ENCODE measurements at places on chromosomes 4 and X. TPM values are rescaled to one million over a fixed set of nuclear protein-coding genes. Genes with fewer than 3 reads are reported as not detected.

The ARFIP1 gene
- 54.9 TPM for total RNA-seq

The KIF4A gene
- 0.15 TPM for total RNA-seq

The SLC4A4 gene
- 1.4 TPM for total RNA-seq

The TCEAL5 gene
- total RNA-seq: 0.88 TPM

The TMA16 gene
- 28.2 TPM for total RNA-seq

The PLXNB3 gene
- 17.9 TPM for total RNA-seq

The F8A2 gene
- not detected for total RNA-seq

The CORIN gene
- 6.4 TPM for total RNA-seq

The PCSK1N gene
- 2.2 TPM for total RNA-seq

The SGMS2 gene
- 47.2 TPM for total RNA-seq

The XKRX gene
- total RNA-seq: 0.16 TPM

The ASB9 gene
- total RNA-seq: 1.0 TPM

- no peak overlapping the region for H3K4me3 ChIP-seq
- no peak overlapping the region for H3K27ac ChIP-seq
- no peak for DNase-seq
- H3K27me3 ChIP-seq: no peaks in the 10 kb centered on the region
- no peaks in the 10 kb centered on the region for H3K4me1 ChIP-seq
- no peaks in the 10 kb centered on the region for H3K36me3 ChIP-seq
Observed at GRCh38 chr4:120963449-120963848, 40.9 kb upstream of the PRDM5 start.

DNA sequence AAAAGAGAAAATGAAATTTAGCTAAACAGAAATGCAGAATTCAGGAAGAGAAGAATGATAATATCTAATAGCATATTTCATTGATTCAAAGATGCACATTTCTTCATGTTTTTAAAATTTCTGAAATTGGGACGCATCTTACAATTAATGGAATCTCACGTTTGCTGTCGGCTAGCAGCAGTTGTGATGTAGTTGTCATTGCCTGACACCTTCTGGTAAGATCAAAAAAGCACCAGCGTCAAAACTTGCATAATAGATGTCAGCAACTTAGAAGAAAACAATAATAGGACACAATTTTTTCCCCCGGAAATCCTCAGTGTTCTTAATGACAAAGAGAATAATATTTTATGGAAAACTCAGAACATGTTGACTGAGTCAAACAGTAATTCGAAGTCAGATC lies 29.8 kb upstream of the SLC7A3 start:
- no peaks in the 10 kb centered on the region for H3K27me3 ChIP-seq
- no peaks in the 10 kb centered on the region for H3K4me1 ChIP-seq
- no peak for DNase-seq
- H3K4me3 ChIP-seq: no peak overlapping the region
- no peak overlapping the region for H3K27ac ChIP-seq

DNA sequence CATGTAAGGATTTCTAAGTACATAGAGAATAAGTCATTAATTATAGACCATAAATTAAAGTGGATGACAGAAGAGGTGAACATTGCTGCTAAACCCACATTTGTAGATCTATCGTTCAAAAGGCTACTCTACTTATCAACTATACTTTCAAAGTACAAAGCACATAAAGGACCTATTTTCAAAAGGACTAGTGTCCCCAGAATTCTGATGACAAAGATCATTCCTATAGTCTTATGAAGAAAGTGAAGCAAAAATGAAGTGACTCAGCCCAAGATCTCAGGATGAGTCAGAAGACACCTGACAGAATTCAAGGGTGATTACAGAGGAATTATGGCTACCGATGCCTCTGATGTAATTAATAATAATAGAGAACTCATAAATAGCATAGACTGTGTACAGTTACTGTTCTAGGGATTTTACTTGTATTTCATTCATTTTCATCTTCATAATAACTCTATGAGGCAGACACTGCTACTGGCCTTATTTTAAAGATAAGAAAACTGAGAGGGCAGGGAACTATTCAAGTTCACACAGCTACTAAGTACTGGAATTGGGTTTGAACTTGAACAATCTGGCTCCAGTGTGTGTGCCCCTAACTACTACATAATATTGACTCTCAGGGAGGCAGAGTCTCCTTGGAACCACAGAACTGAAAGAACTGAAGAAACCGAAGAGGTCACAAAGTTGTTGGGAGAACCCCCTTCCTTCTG lies 17.1 kb downstream of the USP46 start:
- H3K27me3 ChIP-seq: no peaks in the 10 kb centered on the region
- H3K4me3 ChIP-seq: no peak overlapping the region
- no peak for DNase-seq
- no peaks in the 10 kb centered on the region for H3K4me1 ChIP-seq
- no peaks in the 10 kb centered on the region for H3K36me3 ChIP-seq
- peak overlapping the region; percentile 42 for H3K27ac ChIP-seq

- DNase-seq: no peak
- no peak overlapping the region for H3K4me3 ChIP-seq
- no peaks in the 10 kb centered on the region for H3K4me1 ChIP-seq
- no peaks in the 10 kb centered on the region for H3K36me3 ChIP-seq
Observed at GRCh38 chr4:109079731-109080130, 222.7 kb downstream of the COL25A1 start.

DNA sequence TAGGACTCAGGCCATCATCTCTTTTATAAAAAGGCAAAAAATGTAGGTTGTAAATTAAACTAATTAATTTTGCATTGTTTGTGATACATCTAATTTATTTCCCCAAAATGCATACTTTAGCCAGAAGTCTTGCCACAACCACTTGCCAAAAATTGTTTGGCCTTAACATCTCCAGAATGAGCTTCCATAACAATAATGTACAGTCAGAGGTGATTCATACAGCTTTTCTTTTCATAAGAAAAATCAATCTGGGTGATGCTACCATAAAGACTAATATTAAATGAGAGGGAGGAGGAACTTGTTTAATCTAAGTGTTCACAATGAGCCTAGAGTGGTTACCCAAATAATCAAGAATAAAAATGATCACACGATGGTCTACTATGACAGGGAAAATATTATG lies 59.3 kb downstream of the AMMECR1 start:
- H3K4me1 ChIP-seq: no peaks in the 10 kb centered on the region
- peaks cover 16% of the 10 kb centered on the region for H3K27me3 ChIP-seq
- no peaks in the 10 kb centered on the region for H3K36me3 ChIP-seq

DNA sequence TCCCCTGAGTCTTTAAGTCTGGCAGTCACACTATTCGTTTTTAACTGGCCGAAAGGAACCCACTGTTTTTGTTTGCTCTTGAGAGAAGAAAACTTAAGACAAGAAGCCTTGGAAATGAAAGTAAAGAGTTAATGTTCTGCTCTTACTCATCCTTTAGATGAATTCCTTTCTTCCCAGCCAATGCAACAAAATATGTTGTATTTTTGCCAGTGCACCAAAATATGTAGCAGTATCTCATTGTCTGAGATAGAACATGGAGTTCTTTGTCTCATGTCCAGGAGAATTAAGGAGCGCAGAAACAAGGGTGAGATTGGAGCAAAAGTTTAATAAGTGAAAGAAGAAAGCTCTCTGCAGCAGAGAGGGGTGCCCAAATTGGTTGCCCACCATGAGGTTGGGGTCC lies 12.2 kb downstream of the TENT5D start:
- no peaks in the 10 kb centered on the region for H3K36me3 ChIP-seq
- no peak overlapping the region for H3K27ac ChIP-seq
- no peak overlapping the region for H3K4me3 ChIP-seq
- DNase-seq: no peak

GRCh38 chr4:102503831-102504786 lies 3.0 kb downstream of the NFKB1 start:
- H3K4me1 ChIP-seq: no peaks in the 10 kb centered on the region
- H3K27ac ChIP-seq: peak overlapping the region; percentile 97
- DNase-seq: no peak
- no peak overlapping the region for H3K4me3 ChIP-seq
- H3K27me3 ChIP-seq: no peaks in the 10 kb centered on the region
- no peaks in the 10 kb centered on the region for H3K36me3 ChIP-seq

- H3K4me3 ChIP-seq: no peak overlapping the region
- H3K27ac ChIP-seq: no peak overlapping the region
- no peaks in the 10 kb centered on the region for H3K4me1 ChIP-seq
- DNase-seq: no peak
Observed at GRCh38 chr4:7716010-7716721, 223.5 kb downstream of the AFAP1 start.

DNA sequence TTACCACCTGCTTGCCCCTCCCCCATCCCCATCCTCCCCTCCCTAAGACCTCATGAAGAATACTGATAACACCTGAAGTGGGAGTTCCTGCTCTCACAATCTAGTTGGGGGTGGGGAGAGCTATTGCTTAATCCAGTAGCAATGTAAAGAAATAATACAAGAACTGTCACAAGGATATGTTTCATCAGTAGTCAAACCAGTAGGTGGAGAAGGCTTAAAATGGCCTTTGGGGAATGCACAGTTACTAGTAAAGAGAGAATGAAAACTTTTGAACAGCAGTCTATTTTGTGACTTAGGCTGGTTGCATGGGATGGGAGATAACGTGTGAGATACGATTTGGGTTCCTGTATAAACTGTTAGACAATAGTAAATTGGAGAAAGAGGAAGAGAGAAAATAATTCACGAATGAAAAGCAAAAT lies 6.0 kb downstream of the GALNT7 start:
- H3K27me3 ChIP-seq: no peaks in the 10 kb centered on the region
- no peak overlapping the region for H3K4me3 ChIP-seq
- DNase-seq: no peak
- H3K27ac ChIP-seq: no peak overlapping the region
- no peaks in the 10 kb centered on the region for H3K36me3 ChIP-seq

- no peak overlapping the region for H3K27ac ChIP-seq
- H3K4me1 ChIP-seq: no peaks in the 10 kb centered on the region
- H3K36me3 ChIP-seq: no peaks in the 10 kb centered on the region
Observed at GRCh38 chrX:150512461-150512901, 55.9 kb upstream of the MTM1 start.

DNA sequence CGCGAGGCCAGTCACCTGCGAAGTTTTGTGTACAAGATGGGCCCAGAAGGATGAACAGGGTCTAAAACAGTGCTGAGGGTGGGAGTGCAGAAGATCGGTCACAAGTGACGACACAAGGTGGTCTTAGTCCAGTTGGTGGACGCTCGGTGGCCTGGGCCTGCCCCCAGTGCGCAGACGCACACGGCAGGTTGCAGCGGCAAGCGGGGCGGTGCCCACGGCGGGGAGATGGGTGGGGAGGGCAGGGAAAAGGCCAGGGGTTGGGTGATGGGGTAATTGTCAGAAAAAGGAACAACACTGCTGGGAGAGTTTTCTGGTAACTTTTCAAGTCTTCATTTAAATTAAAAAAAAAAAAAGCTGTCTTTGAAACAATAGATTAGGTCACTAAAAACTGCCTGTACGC lies 1.0 kb upstream of the PRDX4 start:
- peaks cover 17% of the 10 kb centered on the region for H3K27me3 ChIP-seq
- no peak for DNase-seq
- H3K4me3 ChIP-seq: no peak overlapping the region

DNA sequence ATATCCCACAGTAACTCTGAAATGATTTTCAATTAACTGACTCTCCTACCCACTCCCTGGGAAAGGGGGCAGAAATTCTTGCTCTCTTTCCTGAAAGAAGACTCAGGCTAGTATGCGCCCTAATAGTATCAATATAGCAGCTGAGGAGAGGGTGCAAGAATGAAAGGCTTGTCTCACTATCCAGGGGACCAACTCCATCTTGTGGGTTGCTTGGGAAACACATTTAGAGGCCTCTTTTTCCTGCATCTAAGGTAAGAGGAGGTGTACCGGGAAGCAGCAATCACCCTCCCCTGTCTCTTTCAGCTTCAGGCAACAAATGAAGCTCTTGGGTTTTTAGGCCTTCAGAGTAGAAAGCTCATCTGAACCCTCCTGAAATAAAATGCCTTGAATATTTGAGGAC lies 11.3 kb downstream of the TMEM255A start:
- no peaks in the 10 kb centered on the region for H3K27me3 ChIP-seq
- DNase-seq: no peak
- no peaks in the 10 kb centered on the region for H3K4me1 ChIP-seq
- no peak overlapping the region for H3K4me3 ChIP-seq
- no peaks in the 10 kb centered on the region for H3K36me3 ChIP-seq
- H3K27ac ChIP-seq: no peak overlapping the region

- H3K36me3 ChIP-seq: no peaks in the 10 kb centered on the region
- H3K27ac ChIP-seq: no peak overlapping the region
- no peaks in the 10 kb centered on the region for H3K27me3 ChIP-seq
Observed at GRCh38 chrX:86016139-86016538, 31.2 kb downstream of the CHM start.

DNA sequence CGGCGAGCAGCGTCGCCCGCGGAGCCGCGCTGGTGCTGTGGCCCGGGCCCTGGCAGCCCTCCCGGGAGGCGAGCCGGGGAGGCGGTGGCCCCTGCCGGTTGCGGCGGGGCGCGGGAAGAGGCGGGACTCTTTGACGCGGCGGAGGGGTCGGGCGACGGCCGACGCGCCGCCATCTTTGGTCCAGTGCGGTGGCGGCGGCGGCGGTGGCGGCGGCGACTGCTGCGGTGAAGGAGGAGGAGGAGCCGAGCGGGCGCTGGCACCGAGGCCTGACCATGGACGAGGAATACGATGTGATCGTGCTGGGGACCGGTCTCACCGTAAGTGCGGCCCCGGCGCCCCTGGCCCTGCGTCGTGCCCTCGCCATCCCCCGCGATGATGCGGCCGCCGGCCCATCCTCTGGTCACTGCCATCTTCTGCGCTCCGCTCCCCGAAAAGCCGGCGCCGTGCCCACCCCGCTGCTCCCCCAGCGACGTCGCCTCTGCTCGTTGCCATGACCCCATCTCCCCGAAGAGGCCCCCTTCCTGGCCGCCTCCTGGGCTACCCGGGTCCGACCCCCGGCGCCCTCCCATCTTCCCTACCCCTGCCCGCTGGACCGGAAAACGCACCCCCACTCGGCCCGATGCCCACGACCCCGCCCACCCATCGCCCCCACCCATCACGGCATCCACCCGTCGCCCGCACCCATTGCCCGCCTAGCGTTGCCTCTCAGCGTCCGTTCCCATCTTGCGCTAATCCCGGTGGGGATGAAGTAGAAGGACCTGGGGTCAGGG lies at the start of gene GDI1:
GDI1 (plus strand) TSS at position 172 of the 770 bp plus-strand sequence; CDS start at position 273, 101 bp downstream.
- peak within 1 kb of the TSS; percentile 84 for H3K27ac ChIP-seq
- H3K4me3 ChIP-seq: peak within 1 kb of the TSS; percentile 63
- no peaks in the 10 kb centered on the region for H3K4me1 ChIP-seq
- no peak for DNase-seq
- no peaks in the 10 kb centered on the region for H3K36me3 ChIP-seq
- H3K27me3 ChIP-seq: no peaks in the 10 kb centered on the region

DNA sequence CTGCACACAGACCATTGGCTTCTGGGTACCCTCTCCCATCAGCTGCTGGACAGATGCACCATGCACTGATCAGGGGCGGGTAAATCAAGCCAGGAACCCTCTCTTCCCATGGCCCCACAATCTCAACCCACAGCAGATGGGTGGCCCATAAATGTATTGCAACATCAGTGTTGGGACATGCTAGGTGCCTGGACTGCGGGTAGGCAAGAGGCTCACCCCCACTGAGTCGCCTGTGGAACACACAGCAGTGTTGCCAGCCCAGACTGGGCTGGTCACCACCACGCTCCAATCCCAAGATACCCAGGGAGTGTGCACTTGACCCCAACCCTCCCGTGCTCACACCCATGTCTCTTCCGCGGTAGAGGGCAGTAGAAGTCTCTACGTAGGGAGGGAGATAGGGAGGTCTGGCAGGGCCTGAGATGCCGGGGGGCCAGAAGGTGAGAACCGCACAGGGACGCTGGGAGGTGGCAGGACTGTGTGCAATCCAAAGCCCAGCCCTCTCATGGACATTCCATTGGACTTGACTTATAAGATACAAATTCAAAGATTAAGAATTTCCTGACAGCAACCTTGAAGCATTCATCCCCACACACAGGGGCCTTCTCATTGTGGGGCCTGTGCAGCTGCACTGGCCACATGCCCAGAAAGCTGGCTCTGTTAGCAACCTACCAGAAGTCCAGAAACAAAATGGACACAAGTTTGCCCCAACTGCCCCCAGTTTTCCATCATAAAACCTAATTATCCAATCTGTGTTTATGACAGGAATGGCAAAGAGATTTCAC lies 183.7 kb downstream of the NSUN7 start:
- no peaks in the 10 kb centered on the region for H3K36me3 ChIP-seq
- H3K4me3 ChIP-seq: no peak overlapping the region
- H3K4me1 ChIP-seq: no peaks in the 10 kb centered on the region
- no peak for DNase-seq
- H3K27ac ChIP-seq: peak overlapping the region; percentile 11

Data from breast epithelium (tissue), 4 donors.